ENCODE measurements at places on chromosomes 16 and 17. TPM values are rescaled to one million over a fixed set of nuclear protein-coding genes. Genes with fewer than 3 reads are reported as not detected.
A peak's percentile ranks its signal among the peaks of the same experiment; 100 is the strongest.

DNA sequence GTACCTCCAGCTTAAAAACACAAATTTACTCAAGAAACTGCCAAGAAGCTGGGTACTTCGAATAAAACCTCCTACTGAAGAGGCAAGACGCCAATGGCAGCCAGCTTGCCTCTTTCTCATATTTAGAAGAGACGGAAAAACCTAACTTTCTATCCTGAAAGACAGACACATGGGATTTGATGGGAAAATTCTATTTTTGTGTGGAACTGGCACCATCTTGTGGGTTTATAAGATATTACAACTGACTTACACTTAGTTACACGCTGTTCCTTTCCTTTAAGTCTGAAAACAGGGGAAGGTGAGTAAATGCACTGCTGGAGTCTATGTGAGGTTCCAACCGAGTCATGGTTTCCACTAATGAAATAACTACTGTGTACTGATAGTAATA is 10.3 kb downstream of the ZNF18 start:
- DNase-seq, result peak; percentile 47

RNU2-1 gene
- total RNA-seq, result 3,707 TPM

MXRA7 gene
- 183 TPM for total RNA-seq

SLC52A1 gene
- total RNA-seq, result 0.50 TPM
